ENCODE measurements at places on chromosomes 16 and 17.

DNA sequence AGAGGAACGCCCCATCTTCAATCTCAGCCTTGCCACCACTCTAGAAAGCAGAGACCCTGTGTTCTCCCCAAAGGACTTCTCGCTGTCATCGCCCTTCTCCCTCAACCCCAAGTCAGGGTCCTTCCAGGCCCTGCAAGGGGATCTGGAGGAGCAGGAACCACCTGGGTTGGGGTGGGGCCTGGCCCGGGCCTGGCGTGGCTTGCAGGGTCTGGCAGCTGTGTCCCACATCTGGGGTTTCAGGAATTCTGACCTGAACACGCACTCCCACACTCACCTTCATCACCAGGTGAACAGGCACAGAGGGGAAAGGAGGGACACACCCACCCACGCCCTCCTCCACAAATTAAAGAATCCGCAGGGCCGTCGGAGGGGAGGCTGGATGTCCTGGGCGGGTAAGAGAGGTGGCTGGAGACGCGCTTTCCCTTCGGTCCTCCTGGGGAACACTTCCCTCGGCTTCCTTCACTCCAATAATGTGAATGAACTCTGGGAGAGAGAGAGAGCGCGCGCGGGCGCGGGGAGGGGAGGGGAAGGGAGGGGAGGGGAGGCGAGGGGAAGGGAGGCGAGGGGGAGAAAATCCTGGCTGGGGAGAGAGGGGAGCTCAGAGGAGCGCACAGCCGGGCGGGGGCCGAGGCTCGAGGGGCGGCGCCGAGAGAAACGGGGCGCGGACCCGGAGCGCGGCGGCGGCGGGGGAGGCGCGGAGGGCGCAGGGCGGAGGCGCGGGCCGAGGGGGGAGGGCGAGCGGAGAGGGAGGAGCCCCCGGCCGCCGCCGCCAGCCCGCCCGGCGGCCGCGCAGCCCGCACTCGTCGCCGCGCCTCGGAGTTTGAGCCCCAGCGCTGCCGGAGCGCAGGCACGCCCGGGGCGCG is at the start of gene CACNG4:
TSS of gene CACNG4 (plus strand) at position 799 of the 863 bp plus-strand sequence. CDS start 205 bp downstream, outside the sequence.
- DNase-seq = no peak

DNA sequence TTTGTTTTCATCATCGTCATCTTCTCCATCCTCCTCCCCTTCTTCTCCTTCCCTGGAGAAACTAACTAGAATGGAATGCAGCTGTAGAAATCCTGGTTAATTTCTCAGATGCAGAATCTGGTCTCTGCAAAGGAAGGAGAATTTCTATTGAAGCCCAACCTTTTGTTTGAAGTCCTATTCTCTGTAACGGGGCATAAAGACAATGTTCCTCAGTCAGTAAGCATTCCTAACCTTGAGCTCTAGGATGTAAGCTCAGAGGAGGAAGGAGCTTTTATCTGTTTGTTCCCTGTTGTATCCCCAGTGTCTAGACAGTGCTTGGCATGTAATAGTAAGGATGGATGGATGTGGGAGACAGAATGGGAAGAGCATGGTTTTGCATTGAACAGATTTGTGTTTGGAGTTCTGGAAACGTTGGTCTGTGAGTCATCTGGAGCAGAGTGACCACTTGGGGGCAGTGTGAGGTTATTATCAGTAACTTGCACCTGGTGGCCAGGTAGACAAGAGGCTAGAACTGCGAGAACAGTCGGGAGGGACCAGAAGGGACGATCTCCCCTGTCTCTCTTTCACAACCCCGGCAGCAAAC is 363.7 kb downstream of the SNX29 start:
- no peak for DNase-seq

DNA sequence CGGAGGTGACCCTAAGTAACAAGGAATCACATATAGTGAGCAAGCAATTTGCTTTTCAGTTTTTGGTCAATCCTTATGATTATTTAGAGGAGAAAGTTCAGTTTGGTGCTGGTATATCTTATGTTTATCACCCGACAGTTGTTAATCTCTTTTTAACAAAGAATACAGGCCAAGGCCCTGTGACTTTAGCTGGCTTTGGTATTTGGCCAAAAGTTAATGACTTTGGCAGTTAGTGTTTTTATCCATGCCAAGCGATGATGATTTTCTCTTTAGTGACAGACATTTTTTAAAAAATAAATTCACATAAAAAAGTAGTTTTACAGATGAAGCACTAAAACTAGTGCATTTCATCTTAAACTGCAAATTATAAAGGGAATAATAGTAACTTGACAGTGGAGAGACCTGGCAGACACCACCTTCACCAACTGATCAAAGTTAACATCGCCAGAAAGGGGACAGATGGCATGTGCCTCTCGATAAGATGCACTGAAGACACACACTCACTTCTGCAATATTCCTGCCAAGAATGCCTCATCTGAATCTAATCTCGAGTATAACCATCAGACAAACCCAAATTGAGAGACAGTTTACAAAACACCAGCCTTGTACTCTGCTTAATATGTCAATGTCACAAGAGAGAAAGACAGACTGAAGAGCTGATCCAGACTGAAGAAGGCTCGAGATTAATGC is 6.9 kb downstream of the DEXI start:
- no peak for DNase-seq

DNA sequence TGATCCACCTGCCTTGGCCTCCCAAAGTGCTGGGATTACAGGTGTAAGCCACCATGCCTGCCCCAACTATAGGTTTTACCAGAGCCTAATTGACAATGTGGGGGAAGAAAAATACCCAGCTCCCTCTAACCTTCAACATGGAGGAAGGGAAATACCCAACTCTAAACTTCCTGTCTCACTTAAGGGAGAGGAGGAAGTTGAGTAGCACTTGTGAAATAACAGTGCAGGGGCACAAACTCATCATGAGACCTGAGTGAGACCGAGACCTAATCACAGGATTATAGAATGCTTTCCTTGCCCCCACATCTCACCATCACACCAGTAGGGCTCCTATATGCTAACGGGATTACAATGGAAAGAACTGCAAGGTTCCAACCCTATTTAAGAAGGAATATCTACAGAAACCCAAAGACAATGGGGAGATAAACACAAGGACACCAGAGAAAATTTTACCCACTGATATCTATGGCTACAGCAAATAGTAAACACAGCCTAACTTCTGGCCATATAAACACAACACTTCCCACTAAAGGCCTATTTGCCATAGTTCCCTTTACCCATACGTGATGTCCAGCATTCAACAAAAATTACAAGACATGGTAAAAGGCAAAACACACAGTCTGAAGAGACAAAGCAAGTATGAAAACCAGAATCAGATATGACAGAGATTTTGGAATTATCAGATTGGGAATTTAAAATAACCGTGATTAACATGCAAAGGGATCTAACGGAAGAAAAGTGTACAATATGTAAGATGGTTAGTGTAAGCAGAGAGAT is 26.9 kb downstream of the OR3A1 start:
- no peak for DNase-seq

All from T-helper 1 cell (primary cell).